ENCODE measurements at places on chromosomes 13 and 19.

- DNase-seq: peak; percentile 97
- H3K27me3 ChIP-seq: no peaks in the 10 kb centered on the region
- no peak overlapping the region for H3K27ac ChIP-seq
- no peaks in the 10 kb centered on the region for H3K4me1 ChIP-seq
These were observed 20.0 kb downstream of the XRCC1 start for GRCh38 chr19:43555185-43555770.

DNA sequence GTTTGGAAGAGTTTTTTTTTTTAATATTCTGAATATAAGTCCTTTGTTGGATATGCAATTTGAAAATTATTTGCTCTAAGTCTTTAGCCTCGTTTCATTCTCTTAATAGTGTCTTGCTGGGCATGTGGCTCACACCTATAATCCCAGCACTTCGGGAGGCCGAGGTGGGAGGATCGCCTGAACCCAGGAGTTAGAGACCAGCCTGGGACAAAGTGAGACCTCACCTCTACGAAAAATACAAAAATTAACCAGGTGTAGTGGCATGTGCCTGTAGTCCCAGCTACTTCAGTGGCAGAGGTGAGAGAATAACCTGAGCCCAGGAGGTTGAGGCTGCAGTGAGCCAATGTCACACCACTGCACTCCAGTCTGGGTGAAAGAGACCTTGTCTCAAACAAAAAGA is 87.3 kb upstream of the UBAC2 start:
- H3K27ac ChIP-seq: no peak overlapping the region
- no peaks in the 10 kb centered on the region for H3K36me3 ChIP-seq
- no peaks in the 10 kb centered on the region for H3K4me1 ChIP-seq
- H3K27me3 ChIP-seq: no peaks in the 10 kb centered on the region
- H3K4me3 ChIP-seq: no peak overlapping the region

- H3K36me3 ChIP-seq: no peaks in the 10 kb centered on the region
- H3K4me1 ChIP-seq: peaks cover 7% of the 10 kb centered on the region
- DNase-seq: no peak
- no peak overlapping the region for H3K4me3 ChIP-seq
- no peaks in the 10 kb centered on the region for H3K27me3 ChIP-seq
These were observed 845.3 kb upstream of the MIR17HG start for GRCh38 chr13:90502153-90502552.

- H3K4me3 ChIP-seq: no peak overlapping the region
- no peaks in the 10 kb centered on the region for H3K4me1 ChIP-seq
- no peak for DNase-seq
- H3K36me3 ChIP-seq: no peaks in the 10 kb centered on the region
These were observed 71.1 kb downstream of the UGGT2 start for GRCh38 chr13:95982144-95982543.

- no peaks in the 10 kb centered on the region for H3K27me3 ChIP-seq
- H3K4me3 ChIP-seq: no peak overlapping the region
- no peaks in the 10 kb centered on the region for H3K36me3 ChIP-seq
- no peaks in the 10 kb centered on the region for H3K4me1 ChIP-seq
- no peak overlapping the region for H3K27ac ChIP-seq
These were observed 2.4 kb downstream of the PTPRH start for GRCh38 chr19:55206664-55207500.

DNA sequence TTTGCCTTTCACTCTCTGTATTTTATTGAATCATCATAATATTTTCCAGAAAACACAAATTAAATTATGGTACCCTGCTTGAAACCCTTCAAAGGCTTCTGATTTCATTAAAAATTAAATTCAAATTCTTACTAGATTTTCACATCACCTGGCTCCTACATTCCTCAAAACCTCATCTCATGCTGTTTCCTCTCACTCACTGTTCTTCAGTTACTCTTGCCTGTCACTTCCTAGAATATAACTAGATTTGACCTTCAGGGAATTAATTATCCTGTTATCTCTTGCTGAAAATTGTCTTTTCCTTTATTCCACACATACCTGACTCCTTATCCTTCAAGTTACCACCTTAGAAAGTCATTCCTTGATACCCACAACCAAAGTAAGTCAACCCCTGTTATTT is 2294.7 kb downstream of the PCDH9 start:
- H3K27ac ChIP-seq: no peak overlapping the region
- H3K27me3 ChIP-seq: no peaks in the 10 kb centered on the region
- H3K4me3 ChIP-seq: no peak overlapping the region

DNA sequence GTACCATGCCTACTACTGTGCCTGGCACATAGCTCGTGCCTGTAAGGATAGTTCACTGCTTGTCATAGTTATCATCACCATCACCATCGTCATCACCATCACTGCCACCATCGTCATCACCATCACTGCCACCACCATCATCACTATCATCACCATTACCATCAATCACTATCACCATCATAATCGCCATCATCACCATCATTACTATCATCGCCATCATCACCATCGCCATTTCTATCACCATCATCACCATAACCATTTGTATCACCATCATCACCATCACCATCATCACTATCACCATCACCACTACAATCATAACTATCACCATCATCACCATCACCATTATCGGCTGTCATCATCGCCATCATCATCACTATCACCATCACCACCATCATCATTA is 107.1 kb downstream of the TUBA3C start:
- H3K27me3 ChIP-seq: no peaks in the 10 kb centered on the region
- no peaks in the 10 kb centered on the region for H3K36me3 ChIP-seq
- DNase-seq: no peak
- no peak overlapping the region for H3K4me3 ChIP-seq
- no peak overlapping the region for H3K27ac ChIP-seq

GRCh38 chr19:3766520-3766919 is 4.0 kb downstream of the MRPL54 start:
- H3K4me3 ChIP-seq: no peak overlapping the region
- no peaks in the 10 kb centered on the region for H3K4me1 ChIP-seq
- peak; percentile 32 for DNase-seq
- H3K36me3 ChIP-seq: no peaks in the 10 kb centered on the region

DNA sequence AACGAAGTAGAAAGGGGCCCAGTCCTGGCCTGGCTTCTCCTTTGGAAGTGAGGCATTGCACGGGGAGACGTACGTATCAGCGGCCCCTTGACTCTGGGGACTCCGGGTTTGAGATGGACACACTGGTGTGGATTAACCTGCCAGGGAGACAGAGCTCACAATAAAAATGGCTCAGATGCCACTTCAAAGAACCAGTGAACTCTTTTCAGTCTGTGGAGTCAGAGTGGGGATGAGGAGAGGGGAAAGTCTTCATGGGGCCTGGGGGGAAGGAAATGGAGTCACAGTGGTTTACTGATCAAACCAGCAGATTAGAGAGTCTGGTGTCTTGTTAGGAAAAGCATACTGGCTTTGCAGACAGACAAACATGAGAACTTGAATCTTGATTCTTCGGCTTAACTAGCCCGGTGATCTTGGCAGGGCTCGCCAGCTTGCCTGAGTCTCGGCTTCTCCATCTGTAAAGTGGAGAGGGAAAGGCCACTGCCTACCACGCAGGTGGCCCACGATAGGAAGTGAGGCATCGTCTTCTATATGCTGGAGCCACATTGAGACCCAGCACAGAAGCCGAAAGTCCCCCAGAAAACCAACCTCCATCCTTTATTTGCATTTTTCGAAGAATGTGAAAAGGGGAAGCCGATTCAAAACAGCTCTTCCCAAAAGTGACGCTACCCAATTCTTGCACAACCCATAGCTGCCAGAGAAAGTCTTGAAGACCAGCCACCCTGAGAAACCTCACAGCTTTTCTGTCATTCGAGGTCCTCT is at the start of gene FFAR1:
Gene FFAR1 (plus strand): TSS at position 732 of the 759 bp plus-strand sequence. CDS start 3,650 bp downstream, outside the sequence.
- DNase-seq: peak; percentile 13
- no peaks in the 10 kb centered on the region for H3K4me1 ChIP-seq
- H3K27me3 ChIP-seq: no peaks in the 10 kb centered on the region
- H3K27ac ChIP-seq: no peak within 1 kb of the TSS
- no peaks in the 10 kb centered on the region for H3K36me3 ChIP-seq

DNA sequence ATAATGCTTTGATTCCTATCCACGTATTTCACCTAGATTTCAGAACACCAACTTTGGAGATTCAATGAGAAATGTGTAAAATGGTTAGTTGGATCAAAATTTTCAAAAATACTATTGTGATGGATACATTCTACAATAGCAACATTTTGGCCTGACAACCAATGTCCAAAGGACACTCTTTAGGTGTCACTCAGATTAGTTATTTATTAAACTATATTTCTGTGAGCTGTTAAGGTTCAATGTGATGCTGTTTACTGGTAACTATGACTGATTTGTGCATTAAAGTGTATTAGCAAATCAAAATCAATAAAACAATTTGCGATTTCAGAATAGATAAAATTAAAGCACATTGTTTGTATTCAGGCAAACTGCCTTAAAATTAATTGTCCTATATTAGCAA is 149.8 kb downstream of the PCDH9 start:
- H3K4me1 ChIP-seq: peaks cover 11% of the 10 kb centered on the region
- H3K4me3 ChIP-seq: no peak overlapping the region
- H3K27me3 ChIP-seq: no peaks in the 10 kb centered on the region
- no peaks in the 10 kb centered on the region for H3K36me3 ChIP-seq
- DNase-seq: no peak
- no peak overlapping the region for H3K27ac ChIP-seq

DNA sequence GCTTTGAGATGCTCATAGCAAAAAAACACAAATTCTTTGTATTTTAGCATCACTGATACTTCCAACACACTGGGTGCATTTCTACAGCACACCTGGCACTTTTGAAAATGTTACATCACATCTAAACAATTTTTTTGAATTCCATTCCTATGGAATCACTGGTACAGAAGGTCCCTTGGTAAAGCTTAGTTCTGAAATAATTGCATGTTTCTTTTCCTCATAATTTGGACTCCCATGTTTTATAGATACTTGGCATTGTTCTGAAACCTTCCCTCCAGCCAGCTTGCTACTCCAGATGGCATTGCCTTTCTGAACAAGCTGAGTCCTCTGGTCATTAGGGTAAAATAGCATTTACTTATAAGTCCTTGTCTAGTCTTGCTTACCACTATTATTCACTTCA is 481.3 kb upstream of the GPC6 start:
- H3K4me1 ChIP-seq: no peaks in the 10 kb centered on the region
- no peak for DNase-seq
- H3K4me3 ChIP-seq: no peak overlapping the region
- H3K27me3 ChIP-seq: no peaks in the 10 kb centered on the region
- no peak overlapping the region for H3K27ac ChIP-seq
- no peaks in the 10 kb centered on the region for H3K36me3 ChIP-seq

- H3K27ac ChIP-seq: no peak overlapping the region
- no peaks in the 10 kb centered on the region for H3K36me3 ChIP-seq
- no peak overlapping the region for H3K4me3 ChIP-seq
- no peak for DNase-seq
- no peaks in the 10 kb centered on the region for H3K27me3 ChIP-seq
- H3K4me1 ChIP-seq: no peaks in the 10 kb centered on the region
These were observed 46.2 kb upstream of the SOX21 start for GRCh38 chr13:94758436-94758960.

GRCh38 chr19:58196901-58197616 is 14.2 kb downstream of the ZNF274 start:
- peaks cover 97% of the 10 kb centered on the region for H3K36me3 ChIP-seq
- no peaks in the 10 kb centered on the region for H3K27me3 ChIP-seq
- peak overlapping the region; percentile 75 for H3K4me3 ChIP-seq
- DNase-seq: no peak
- H3K27ac ChIP-seq: no peak overlapping the region

GRCh38 chr13:50576156-50576555 is 267.3 kb downstream of the DLEU7 start:
- no peak overlapping the region for H3K4me3 ChIP-seq
- DNase-seq: no peak
- H3K36me3 ChIP-seq: no peaks in the 10 kb centered on the region

GRCh38 chr13:26299168-26299750 is 45.3 kb downstream of the CDK8 start:
- H3K27ac ChIP-seq: no peak overlapping the region

DNA sequence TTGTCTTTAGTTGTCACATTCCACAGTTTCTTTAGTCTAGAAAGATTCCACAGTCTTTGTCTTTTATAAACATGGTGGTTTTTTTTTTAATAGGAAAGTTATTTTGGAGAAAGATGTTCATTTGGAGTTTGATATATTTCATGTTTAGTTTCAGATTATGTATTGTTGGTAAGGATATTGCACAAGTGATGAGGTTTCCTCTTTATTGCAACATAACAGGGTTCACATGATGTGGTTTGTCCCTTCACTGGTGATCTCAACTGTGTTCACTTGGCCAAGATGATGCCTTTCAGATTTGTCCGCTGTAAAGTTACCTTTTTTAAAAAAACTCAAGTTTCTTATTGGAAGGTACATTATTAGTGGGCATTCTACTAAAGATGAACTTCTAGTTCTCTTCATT is 3.2 kb downstream of the ZNF230 start:
- no peak overlapping the region for H3K4me3 ChIP-seq
- H3K27me3 ChIP-seq: no peaks in the 10 kb centered on the region
- no peak for DNase-seq

- DNase-seq: no peak
- no peaks in the 10 kb centered on the region for H3K36me3 ChIP-seq
- H3K4me1 ChIP-seq: no peaks in the 10 kb centered on the region
- no peak overlapping the region for H3K27ac ChIP-seq
- H3K27me3 ChIP-seq: no peaks in the 10 kb centered on the region
- H3K4me3 ChIP-seq: no peak overlapping the region
These were observed 51.5 kb upstream of the WDFY2 start for GRCh38 chr13:51532736-51533197.

GRCh38 chr13:21218351-21219035 is 42.0 kb downstream of the MRPL57 start:
- H3K36me3 ChIP-seq: no peaks in the 10 kb centered on the region
- no peaks in the 10 kb centered on the region for H3K27me3 ChIP-seq
- H3K4me1 ChIP-seq: no peaks in the 10 kb centered on the region

GRCh38 chr13:53028637-53029203 is at the start of gene OLFM4:
Gene OLFM4, plus strand, starts transcription at chr13:53028813. Its CDS starts 24 bp downstream, at chr13:53028837.
- DNase-seq: peak; percentile 59
- H3K4me1 ChIP-seq: no peaks in the 10 kb centered on the region
- H3K27ac ChIP-seq: no peak within 1 kb of the TSS
- no peaks in the 10 kb centered on the region for H3K27me3 ChIP-seq
- H3K4me3 ChIP-seq: no peak within 1 kb of the TSS

DNA sequence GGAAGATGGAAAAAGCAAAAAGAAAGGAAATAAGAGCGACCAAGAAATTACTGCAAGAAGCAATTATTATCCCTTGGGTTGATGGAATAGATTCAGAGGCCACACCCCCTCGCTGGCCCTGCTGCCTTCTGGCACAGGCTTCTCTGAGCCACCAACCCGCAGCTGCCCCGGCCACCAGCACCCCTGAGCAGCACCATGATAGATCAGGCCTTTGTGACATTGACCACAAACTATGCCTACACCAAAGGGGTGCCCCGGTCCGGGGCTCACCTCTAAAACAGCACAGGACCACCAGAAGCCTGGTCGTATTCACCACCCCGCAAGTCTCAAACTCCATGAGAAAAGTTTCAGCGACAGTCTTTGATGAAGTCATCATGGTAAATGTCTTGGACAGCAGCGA is 1059.3 kb downstream of the SLITRK1 start:
- no peaks in the 10 kb centered on the region for H3K27me3 ChIP-seq
- no peaks in the 10 kb centered on the region for H3K36me3 ChIP-seq
- H3K4me1 ChIP-seq: no peaks in the 10 kb centered on the region
- no peak for DNase-seq
- H3K27ac ChIP-seq: no peak overlapping the region

- no peak overlapping the region for H3K27ac ChIP-seq
- H3K4me1 ChIP-seq: no peaks in the 10 kb centered on the region
- no peaks in the 10 kb centered on the region for H3K27me3 ChIP-seq
- peak; percentile 25 for DNase-seq
- no peaks in the 10 kb centered on the region for H3K36me3 ChIP-seq
- H3K4me3 ChIP-seq: no peak overlapping the region
These were observed 21.7 kb upstream of the TFDP1 start for GRCh38 chr13:113562844-113563243.
